Bronchial epithelial cell (primary cell): ENCODE measurements at places on chromosomes 1 and 21. TPM values are rescaled to one million over a fixed set of nuclear protein-coding genes. Genes with fewer than 3 reads are reported as not detected.

GJA9 gene
- 0.26 TPM in 1 of 2 replicates, not detected in the other for total RNA-seq

NPHS2 gene
- total RNA-seq: not detected in 2 replicates

SPATA17 gene
- 0.53 and 0.77 TPM in 2 replicates for total RNA-seq

AK2 gene
- total RNA-seq: 81.9 and 173 TPM in 2 replicates

SYDE2 gene
- 3.2 and 4.7 TPM in 2 replicates for total RNA-seq

C2CD4D gene
- not detected in 2 replicates for total RNA-seq

CA14 gene
- total RNA-seq: not detected in 2 replicates

CSMD2 gene
- not detected in 2 replicates for total RNA-seq

FAM72C gene
- not detected in 2 replicates for total RNA-seq

RAP1GAP gene
- 1.1 and 2.6 TPM in 2 replicates for total RNA-seq

LY9 gene
- total RNA-seq: under 0.01 TPM in 1 of 2 replicates, not detected in the other

CLK2 gene
- 19.7 and 23.4 TPM in 2 replicates for total RNA-seq

HSPA6 gene
- total RNA-seq: 1.6 and 1.7 TPM in 2 replicates

COL16A1 gene
- total RNA-seq: 87.7 and 121 TPM in 2 replicates

TNN gene
- not detected in 2 replicates for total RNA-seq

PTPN14 gene
- total RNA-seq: 28.4 and 33.0 TPM in 2 replicates

UTS2 gene
- total RNA-seq: 0.26 TPM in 1 of 2 replicates, not detected in the other

ECM1 gene
- total RNA-seq: 5.5 and 5.8 TPM in 2 replicates

SPRR5 gene
- not detected in 2 replicates for total RNA-seq

FAM110D gene
- not detected in 2 replicates for total RNA-seq

SPATA45 gene
- not detected in 2 replicates for total RNA-seq

CHI3L2 gene
- total RNA-seq: 0.26 TPM in 1 of 2 replicates, not detected in the other

PDPN gene
- total RNA-seq: 3.2 and 3.5 TPM in 2 replicates

UROD gene
- 122 and 151 TPM in 2 replicates for total RNA-seq

U2AF1 gene
- total RNA-seq: 21.6 and 25.8 TPM in 2 replicates

LRRC38 gene
- total RNA-seq: not detected in 2 replicates
